ENCODE measurements at places on chromosomes 3 and 15.

DNA sequence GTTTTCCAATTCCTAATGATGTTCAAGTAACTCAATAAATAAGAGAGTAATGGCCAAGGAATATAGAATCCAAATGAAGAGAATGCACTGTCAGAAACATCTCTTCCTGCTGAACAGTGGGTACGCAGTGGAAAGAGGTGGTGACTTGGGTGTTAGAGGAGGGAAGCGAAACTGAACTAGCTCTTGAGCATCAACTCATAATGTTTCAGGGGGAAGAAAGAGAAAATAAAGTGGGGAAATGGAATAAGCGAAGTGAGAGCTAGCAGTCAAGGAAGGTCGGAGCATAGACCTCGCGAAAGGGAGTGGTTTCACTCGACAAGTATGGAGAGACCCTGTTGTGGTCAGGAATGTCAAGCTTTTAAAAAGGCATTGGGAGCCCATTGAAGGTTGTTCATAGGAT, 309.5 kb downstream of the GAP43 start:
- DNase-seq, result no peak

GRCh38 chr15:63752075-63752684, 81.6 kb downstream of the HERC1 start:
- no peak for DNase-seq

GRCh38 chr3:24838533-24838932, 343.9 kb upstream of the THRB start:
- DNase-seq, result no peak

DNA sequence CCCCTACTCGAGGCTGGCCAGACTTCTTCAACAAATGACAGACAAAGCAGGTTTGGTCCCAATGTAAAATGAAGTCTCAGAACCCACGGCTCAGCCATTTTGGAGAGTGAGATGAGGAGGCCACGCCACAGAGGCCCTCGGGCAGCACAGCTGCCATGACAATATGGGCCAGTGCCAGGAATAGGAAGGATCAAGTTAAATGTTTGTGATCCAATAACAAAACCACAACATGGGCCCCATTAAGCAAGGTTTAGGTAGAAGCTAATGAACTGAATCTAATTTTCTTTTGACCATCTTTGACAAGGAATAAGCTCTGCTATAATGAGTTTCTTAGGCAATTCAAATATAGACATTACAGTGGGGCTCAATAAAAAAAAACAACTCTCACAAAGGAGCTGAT, 52.6 kb downstream of the RFTN1 start:
- DNase-seq, result no peak

GRCh38 chr3:139309061-139309591, 34.7 kb upstream of the MRPS22 start:
- DNase-seq, result no peak

- DNase-seq, result no peak
Observed at GRCh38 chr15:85149465-85150129, 167.9 kb downstream of the PDE8A start.
